ENCODE measurements at places on chromosomes 4 and X. TPM values are rescaled to one million over a fixed set of nuclear protein-coding genes. Genes with fewer than 3 reads are reported as not detected.

The PABPC1L2A gene
- not detected for total RNA-seq

- DNase-seq, result no peak
Measured at GRCh38 chr4:23233596-23233995, 540.9 kb downstream of the GBA3 start.

- peak; percentile 67 for DNase-seq
Measured at GRCh38 chr4:30716158-30716557, 4.0 kb upstream of the PCDH7 start.

The ATP8A1 gene
- 0.40 TPM for total RNA-seq

The ARHGEF38 gene
- not detected for total RNA-seq

The SERTM2 gene
- total RNA-seq, result not detected

DNA sequence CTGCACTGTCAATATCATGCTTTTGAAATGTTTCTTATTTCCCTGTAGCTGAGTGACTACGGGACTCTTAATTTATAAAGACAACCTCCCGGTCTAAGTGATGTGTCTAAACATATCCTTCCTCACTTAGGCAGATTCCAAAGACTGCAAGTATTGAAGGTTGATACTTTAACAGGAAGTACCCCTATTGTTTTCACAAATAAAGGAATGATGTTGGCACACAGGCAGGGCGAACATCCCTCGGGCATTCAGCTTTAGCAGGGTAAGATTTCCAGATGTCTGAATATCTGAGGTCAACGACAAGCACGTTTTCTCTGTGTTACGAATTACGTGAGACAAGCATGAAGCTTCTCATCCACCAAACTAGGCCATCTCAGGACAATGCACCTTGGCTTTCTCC, 638.0 kb upstream of the FRG1 start:
- no peak for DNase-seq

DNA sequence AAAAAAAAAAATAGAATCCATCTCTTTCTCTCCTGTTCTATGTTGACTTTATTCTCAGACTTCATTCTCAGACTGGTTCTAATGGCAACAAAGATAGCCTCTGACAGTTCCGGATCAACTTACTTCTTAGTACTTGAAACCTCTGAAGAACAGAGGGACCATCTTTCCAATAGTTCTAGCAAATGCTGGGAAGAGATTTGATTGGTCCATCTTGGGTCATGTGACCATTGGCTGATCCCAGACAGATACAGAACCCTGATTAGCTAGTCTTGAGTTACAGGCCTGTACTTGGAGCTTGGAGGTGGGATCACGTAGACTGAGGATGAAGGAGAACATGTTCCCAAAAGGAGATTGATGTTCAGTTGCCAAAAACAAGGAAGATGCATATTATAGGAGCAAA, 66.9 kb upstream of the STIM2 start:
- peak; percentile 17 for DNase-seq

The HSFX1 gene
- total RNA-seq, result 0.85 TPM

Data from SK-MEL-5 (cell line).